CD4-positive, alpha-beta T cell (primary cell): ENCODE measurements at places on chromosomes 1 and 21.

GRCh38 chr1:42319871-42320484 is 15.1 kb downstream of the FOXJ3 start:
- peaks cover 20% of the 10 kb centered on the region for H3K4me1 ChIP-seq
- DNase-seq, result peak; percentile 43
- H3K36me3 ChIP-seq, result no peaks in the 10 kb centered on the region
- H3K4me3 ChIP-seq, result peak overlapping the region; percentile 28
- no peaks in the 10 kb centered on the region for H3K27me3 ChIP-seq

DNA sequence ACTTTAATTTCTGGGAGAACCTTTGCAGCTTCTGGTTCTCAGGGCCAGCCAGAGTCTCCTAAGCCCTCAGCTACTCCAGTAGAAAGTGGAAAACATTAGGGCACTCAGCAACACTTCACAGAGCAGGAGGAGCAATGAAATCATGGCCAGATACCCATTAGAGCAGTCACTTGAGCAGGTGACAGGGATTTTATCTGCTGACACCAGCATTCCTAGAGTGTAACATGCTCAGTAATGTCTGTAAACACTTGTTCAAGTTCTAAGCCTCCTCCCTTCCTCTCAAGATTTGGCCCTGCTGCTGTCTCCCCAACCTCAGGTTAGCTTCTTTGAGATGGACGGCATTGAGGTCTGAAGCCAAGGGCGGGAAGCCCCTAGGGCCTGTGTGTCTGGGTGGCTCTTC is 218.0 kb downstream of the GRIK3 start:
- DNase-seq, result no peak
- H3K27ac ChIP-seq, result no peak overlapping the region
- H3K4me1 ChIP-seq, result no peaks in the 10 kb centered on the region
- no peaks in the 10 kb centered on the region for H3K36me3 ChIP-seq
- no peak overlapping the region for H3K4me3 ChIP-seq
- H3K27me3 ChIP-seq, result no peaks in the 10 kb centered on the region

DNA sequence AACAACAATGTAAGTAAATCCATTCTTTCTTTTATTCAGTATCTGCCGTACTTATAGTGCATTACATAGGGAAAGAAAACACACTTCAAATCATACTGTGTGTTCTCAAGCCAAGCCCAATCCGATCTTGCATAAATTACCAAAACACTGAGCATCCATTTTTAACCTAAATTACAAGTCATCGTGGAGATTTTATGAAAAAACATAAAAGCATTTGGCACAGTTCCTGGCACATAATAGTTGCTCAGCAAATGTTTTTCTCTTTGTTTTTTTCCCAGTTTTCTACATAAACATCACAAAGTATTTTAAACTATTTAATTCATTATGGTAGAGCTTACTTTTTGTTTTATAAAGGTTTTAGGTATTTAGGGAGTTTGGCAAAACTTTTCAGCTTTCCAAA is 48.1 kb upstream of the LRRC8C start:
- peaks cover 27% of the 10 kb centered on the region for H3K36me3 ChIP-seq
- H3K4me3 ChIP-seq, result no peak overlapping the region
- no peaks in the 10 kb centered on the region for H3K4me1 ChIP-seq
- no peak overlapping the region for H3K27ac ChIP-seq
- no peak for DNase-seq

DNA sequence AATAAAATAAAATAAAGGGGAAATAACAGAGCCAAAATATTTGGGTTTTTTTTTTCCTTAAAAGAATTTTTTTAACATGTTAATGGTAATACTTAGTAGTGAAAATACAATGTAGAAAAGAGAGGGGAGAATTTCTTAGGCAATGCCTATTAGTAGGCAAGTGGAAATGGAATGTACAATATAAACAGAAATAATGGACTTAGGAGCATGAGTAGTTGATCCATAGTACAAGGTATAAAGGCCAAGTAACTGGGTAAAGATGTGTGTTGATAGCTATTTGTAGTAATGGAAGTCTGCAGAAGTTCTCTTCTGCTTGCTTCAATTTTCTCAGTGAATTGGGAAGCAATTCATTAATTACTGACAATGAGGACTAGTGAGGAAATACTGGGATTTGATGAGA is 34.4 kb downstream of the TESK2 start:
- H3K27me3 ChIP-seq, result no peaks in the 10 kb centered on the region
- H3K27ac ChIP-seq, result no peak overlapping the region
- no peak overlapping the region for H3K4me3 ChIP-seq
- no peaks in the 10 kb centered on the region for H3K4me1 ChIP-seq
- H3K36me3 ChIP-seq, result peaks cover 3% of the 10 kb centered on the region
- no peak for DNase-seq
